ENCODE measurements at places on chromosomes 16 and 17.
A peak's percentile ranks its signal among the peaks of the same experiment; 100 is the strongest.

- DNase-seq, result no peak
These were observed 9.4 kb downstream of the SNX20 start for GRCh38 chr16:50671644-50672260.

DNA sequence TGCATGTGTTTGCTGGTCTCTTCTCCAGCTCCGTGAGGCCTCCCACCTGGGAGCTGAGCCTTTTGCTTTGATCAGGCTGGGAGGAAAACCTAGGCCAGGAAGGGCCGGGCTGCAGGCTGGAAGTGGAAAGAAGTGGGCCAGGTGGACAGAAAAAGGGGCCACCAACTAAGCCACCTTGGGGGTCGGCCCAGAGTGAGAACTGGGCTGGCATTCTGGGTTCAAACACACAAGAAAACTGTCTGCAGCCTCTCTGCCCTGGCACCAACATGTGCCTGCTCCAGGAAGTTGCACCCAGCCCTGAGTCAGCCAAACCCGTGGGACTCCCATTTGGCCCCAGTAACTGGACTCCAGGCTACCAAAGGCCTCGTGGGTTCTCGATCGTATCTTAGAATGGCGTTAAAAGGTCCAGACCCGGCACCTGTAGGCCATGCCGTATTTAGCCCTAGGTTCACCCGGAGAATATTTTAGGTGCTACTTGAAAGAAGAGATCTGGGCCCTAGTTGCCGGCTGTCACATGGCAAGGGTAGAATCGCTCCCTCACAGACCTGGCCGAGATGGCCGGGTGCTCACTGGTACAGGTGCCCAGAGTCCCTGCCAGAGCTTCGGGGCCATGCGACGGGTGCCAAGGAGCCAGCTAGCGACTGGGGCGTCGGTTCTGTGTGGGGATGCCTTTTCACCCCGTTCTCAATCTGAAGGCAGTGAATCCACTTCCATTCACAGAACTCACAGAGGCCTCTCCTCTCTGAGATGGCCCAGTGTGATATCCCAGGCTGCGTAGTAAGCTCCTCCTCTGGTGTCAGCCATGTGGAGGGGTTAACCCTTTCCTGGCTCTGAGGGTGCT, 236.6 kb downstream of the MRTFB start:
- peak; percentile 37 for DNase-seq

DNA sequence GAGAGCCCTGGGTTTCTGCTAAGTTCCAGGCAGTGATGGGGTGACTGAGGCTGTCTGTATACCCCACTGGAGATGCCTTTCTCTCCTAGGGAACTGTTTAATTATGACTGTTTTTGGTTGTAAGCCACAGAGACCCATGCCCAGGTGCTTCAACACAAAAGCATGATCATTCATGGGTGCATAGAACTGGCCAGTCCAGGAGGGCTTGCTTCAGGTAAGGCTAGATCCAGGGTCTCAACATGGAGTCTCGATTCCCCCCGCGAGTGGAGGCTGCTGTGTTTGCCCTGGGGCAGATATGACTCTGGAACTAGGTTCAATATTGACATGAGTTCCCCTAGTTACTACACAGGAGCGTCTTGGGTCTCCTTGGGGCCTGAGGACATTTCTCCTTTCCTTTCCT, 17.8 kb downstream of the NAGPA start:
- DNase-seq, result no peak

DNA sequence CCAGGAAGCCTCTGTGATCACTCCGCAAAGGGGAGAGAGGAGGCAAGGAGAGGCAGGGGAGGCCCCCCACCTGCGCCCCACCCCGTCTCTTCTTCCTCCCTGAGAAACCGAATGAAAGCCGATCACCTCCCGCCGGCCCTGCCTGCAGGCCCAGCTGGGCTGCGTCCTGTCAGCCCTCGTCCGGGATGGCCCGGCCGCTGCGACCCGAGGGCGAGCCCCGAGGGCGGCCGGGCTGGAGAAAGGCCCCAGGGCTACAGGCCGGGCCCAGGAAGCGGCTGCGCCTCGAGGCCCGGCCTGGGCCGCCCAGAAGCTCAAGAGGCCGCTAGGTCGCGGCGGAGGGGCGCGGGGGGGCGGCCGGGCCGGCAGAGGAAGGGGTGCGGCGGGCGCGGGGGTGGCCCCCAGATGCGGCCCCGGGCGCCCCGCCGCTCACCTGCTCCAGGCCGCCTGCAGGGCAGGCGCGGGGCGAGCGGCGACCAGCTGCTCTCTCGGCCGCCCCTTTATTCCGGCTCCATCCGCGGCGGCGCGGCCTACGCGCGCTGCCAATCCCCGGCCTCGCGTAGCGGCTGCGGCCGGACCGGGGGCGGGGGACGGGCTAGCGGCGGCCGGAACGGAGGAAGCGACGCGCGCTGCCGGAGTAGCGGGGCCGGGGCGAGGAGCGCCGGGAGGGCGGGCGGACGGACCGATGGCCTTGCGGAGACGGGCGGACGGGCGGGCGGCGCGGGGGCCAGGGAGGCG, at the start of gene ZNF319:
TSS of gene ZNF319 (minus strand) at position 702 of the 735 bp plus-strand sequence. CDS start 2,407 bp downstream, outside the sequence.
- no peak for DNase-seq

GRCh38 chr16:70553645-70554044, 30.0 kb downstream of the SF3B3 start:
- DNase-seq, result no peak

- no peak for DNase-seq
These were observed 21.8 kb downstream of the CEP131 start for GRCh38 chr17:81200695-81201580.

DNA sequence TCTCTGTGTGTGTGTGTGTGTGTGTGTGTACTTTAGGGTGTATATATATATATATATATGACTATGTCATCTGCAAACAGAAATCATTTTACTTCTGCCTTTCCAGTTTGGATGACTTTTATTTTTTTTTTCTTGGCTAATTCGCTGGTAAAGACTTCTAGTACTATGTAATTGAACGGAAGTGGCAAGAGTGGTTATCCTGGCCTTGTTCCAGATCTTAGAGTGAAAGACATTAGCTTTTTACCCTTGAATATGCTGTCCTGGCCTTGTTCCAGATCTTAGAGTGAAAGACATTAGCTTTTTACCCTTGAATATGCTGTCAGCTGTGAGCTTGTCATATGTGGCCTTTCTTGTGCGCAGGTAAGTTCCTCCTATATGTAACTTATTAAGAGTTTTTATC, 72.7 kb upstream of the MYOCD start:
- no peak for DNase-seq

DNA sequence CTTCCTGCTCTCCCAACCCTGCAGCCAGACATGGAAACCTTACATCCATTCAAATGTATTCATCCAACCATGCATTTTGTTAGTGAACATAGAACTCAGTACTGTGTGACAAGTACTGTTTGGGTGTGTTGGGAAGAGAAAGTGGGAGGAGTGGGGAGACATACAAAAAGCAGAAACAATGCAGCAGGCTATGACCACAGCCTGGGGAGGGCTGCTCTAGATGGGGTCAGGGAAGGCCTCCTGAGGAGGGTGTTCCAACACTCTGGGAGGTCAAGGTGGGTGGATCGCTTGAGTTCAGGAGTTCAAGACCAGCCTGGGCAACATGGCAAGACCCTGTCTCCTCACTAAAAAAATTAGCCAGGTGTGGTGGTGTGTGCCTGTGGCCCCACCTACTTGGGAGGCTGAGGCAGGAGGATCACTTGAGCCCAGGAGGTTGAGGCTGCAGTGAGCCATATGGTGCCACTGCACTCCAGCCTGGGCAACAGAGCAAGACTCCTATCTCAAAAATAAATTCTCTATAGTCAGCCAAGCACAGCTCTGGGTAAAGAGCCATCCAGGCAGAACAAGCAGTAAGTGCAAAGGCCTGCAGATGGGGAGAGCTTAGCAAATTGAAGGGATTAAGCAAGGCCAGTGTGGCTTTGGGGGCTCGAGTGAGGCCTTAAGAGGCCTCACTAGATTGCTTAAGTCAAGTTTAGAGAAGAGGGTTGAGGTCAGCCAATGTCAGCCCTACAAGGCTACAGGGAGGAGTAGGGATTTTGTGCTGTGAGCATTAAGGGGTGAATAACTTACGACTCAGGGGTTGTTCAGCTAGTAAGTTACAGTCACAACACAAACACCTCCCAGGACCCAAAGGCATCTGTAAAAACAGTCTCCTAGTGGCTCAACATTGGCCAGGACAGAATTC, 5.5 kb downstream of the SLC13A2 start:
- DNase-seq, result no peak

DNA sequence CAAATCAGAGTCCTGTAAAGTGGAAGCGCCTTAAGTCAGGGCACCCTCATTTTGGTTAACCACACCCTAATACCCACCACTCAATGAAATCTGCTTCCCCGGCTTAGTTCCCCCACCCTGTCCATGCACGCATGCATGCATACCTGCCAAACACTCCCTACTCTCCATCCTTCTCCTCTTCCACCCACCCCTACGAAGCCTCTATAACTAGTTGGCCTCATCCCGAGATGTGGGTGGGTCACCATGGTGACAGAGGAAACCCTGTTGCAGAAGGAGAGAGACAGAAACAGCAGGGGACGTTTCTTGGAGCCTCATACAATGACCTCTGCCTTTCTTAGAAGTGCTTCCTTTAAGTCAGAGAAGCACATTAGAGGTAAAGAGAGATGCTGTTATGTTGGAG, 46.8 kb upstream of the DNAH9 start:
- no peak for DNase-seq

DNA sequence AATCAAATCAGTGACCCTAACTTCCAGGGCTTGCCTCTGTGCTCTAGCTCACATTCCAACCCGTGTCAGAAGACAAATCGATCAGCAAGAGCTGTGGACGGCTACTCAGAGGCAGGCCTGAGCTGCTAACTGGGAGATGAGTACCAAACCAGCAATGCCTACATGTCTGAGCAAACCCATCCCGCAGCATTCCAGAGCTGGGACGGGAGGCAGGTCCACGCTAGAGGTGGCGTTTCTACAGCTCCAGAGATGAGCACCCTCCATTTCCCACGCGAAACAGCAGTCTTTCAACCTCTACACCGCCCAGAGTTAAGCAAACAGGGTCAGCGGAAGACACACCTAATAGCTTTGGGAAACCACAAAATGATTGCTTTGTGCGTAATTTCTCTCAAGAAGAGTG, 6.5 kb downstream of the NXN start:
- no peak for DNase-seq

DNA sequence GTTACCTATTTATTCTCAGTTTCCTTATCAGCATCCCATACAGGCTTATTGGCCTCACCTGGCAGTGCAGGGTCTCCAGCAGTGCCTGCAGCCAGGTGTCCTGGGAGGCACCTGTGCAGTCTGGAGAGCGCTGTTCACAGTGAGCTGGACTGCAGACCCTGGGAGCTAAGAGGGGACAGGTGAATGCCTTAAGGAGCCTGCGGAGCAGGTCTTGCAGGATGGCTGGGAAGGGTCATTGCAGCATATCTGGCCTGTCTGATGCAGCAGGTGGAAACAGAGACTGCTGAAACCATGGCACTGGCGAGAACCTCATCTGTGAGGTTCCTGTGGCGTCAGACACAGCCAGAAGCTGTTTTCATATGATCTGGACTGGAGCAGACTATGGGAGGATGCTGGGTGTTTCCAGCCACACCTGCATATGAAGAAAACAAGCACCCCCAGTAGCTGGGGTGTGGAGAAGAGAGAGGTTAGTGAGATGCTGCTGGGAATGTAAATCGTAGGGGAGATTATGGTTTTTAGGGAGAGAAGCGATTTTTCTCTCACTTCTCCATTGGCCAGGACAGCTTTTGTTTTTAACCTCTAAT, 77.0 kb downstream of the NTN1 start:
- DNase-seq, result no peak

DNA sequence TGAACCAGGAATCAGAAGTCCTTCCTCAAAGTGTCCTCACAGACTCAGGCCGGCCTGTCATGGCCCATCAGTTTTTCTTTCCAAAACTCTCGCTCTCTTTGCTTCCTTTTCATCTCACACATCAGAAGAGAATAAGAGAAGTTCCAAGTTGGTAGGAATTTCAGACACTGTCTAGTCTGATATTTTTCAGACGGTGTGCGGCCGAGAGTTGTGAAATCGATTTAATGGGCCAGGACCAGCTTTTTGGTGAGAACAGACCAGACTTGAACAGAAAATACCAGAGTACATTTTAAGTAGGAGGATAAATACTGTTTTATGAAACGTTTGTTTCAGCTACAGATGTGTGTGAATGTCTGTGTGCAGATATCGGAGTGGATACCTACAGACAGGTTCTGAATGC, 24.8 kb upstream of the RCVRN start:
- DNase-seq, result no peak

GRCh38 chr17:49820773-49821172, 27.1 kb downstream of the TAC4 start:
- DNase-seq, result no peak

DNA sequence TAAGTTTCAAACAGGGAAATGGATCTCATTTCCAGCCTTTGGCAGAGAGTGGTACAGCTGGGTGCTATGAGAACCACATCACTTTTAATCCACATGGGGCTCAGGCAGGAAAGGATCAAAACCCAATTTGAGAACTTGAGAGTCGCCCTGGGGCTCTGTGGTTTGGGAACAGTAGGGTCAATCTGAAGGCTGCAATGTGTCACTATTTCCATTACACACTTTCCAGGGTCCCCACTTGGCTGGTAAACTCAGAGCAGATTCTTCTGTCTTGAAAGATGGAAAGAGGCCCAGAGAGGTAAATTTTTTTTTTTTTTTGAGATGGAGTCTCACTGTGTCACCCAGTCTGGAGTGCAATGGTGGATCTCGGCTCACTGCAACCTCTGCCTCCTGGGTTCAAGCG, 6.7 kb upstream of the HIGD1B start:
- DNase-seq, result no peak

DNA sequence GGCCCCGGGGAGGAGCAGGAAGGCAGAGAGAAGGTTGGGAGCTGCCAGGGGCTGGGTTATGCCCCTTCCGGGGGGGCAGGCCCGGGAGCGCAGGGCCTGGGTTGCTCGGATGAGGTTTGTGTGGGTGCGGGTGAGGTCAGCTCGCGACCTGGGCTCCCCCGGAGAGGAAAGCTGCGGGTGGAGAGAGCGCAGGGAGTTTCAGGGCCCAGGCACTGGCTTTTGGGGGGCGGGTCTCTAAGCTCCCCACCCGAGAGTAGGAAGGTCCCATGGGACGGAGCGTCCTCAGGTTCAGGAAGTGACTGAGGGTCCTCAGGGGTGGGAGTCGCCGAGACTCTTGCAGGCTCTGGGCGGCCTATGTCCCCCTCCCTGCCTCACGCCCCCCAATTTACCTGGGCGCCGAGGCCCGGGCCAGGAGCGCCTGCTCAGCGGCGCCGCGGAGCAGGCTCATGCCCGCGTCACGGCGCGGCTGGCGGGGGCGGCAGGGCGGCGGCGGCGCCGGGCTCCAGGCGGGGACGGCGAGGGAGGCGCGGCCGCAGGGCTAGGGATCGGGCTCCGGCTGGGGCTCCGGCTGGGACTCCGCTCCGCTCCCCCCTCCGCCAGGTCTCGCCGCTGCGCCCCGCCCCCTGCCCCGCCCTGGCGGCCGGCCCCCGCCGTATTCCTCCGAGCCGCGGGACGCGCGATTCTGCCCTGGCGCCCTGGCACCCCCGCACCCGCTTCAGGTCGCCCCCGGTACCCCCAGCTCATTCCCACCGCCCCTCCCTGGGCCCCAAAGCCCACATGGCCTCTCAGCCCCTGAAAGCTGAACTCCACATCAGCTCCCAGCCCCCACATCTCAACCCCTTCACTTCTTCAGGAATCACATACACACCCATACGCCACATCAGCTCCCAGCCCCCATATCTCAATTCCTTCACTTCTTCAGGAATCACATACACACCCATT, at the start of gene DOK4:
TSS of gene DOK4 (minus strand) at position 578 of the 942 bp plus-strand sequence. CDS start 6,986 bp downstream, outside the sequence.
- DNase-seq, result no peak

GRCh38 chr16:58889516-58889915, 155.4 kb upstream of the GOT2 start:
- DNase-seq, result no peak

Data from hypothalamus (tissue), 51 donors.